ENCODE measurements at places on chromosomes 4 and X. TPM values are rescaled to one million over a fixed set of nuclear protein-coding genes. Genes with fewer than 3 reads are reported as not detected.

TMPRSS11D gene
- total RNA-seq = not detected

UGT2A1 gene
- not detected for total RNA-seq

ADH1A gene
- not detected for total RNA-seq

HTR2C gene
- not detected for total RNA-seq

COPS4 gene
- 23.7 TPM for total RNA-seq

PWWP3B gene
- total RNA-seq = not detected

PARM1 gene
- 0.21 TPM for total RNA-seq

GRPR gene
- not detected for total RNA-seq

IDUA gene
- total RNA-seq = 30.6 TPM

GIMD1 gene
- not detected for total RNA-seq

MFAP3L gene
- total RNA-seq = 7.9 TPM

LPAR4 gene
- not detected for total RNA-seq

MAP7D3 gene
- total RNA-seq = 23.3 TPM

MAGEA4 gene
- not detected for total RNA-seq

CC2D2A gene
- total RNA-seq = 3.6 TPM

DNA sequence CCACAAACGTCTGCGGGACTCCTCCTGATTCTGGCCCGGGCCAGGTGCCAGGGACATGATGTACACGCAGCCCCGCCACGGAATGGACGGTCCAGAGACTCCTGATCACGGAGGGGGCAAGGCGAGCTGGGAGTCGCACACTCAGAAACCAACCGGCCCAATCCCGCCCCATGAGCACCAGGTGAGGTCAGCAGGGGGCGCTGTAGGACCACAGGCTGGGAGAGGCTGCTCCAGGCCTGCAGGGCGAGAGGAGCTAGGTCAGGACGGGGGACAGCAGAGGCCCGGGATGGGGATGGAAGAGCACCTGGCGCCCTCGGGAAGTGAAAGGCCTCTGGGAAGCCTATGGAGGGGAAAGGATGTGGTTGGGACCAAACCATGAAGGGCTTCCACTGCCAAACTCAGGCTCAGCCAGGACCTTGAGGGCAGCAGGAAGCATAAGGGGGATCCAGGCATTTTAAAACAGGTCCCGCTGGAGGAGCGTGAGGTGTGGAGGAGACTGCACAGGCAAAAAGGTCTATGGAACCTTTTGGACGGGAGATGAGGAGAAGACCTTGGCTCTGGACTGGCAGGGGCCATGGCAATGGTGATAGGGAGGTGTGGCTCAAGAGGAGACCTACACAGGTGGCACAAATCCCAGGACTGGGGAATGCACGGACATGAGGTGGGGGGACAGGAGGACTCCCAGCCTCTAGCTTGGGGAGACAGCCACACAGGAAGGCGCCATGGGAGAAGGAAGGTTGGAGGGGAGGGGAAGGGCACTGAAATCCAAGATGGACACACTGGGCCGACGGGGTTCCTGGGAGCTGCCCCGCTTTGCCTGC, 79.2 kb downstream of the MTMR1 start:
- peak; percentile 27 for DNase-seq

- no peak for DNase-seq
Observed at GRCh38 chr4:168793542-168793941, 216.5 kb downstream of the CBR4 start.

GRCh38 chr4:115274545-115274944, 161.1 kb upstream of the NDST4 start:
- no peak for DNase-seq

- no peak for DNase-seq
Observed at GRCh38 chr4:75675004-75675531, 1.9 kb upstream of the G3BP2 start.

DNA sequence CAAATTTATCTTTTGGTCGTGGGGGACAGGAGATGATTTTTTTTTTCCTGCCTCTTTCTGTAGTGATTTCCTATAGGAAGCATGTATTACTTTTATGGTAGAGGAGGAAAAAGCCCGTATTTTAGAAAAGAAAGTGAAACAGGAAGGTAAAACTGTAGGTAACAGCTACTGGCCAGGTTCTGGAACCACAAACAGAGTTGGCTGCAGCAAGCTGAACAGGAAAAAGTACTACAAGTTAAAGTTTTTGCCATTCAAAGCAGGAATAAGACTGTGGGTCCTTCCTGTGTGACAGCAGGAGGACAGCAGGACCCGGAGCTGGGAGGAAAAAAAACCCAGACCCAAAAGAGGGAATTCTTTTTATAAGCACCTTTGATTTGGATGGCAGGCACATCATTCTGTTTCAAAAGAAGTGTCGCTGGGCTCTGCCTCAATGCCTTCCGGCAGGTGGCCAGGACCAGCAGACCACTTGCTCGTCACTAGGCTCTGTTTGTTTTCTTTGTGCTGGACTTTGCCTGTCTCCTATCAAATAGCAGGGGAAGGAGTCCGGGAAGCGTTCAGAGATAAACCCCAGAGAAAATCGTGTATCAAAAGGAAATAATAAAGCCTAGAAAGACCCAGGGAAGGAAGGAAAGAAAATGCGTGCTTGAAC, 277.9 kb downstream of the ADGRA3 start:
- DNase-seq = no peak

DNA sequence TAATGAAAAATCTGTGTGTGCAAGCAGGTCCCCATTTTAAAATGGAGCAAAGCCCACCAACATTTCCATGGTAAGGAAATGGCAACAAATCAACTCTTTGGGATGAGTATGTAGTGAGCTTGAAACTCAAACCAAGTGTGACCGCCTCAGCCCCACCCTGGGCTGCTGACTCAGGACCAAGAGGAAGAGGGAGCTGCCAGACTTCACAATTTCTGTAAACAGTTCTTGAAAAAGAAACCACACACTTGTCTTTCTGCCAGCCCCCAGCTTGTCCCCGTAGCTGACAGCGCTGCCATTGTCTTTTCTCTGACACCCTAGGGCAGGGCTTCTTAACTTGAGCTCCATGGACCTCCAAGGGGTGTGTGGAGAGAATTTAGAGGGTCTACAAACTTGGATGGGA, 10.3 kb downstream of the RTL5 start:
- DNase-seq = no peak

DNA sequence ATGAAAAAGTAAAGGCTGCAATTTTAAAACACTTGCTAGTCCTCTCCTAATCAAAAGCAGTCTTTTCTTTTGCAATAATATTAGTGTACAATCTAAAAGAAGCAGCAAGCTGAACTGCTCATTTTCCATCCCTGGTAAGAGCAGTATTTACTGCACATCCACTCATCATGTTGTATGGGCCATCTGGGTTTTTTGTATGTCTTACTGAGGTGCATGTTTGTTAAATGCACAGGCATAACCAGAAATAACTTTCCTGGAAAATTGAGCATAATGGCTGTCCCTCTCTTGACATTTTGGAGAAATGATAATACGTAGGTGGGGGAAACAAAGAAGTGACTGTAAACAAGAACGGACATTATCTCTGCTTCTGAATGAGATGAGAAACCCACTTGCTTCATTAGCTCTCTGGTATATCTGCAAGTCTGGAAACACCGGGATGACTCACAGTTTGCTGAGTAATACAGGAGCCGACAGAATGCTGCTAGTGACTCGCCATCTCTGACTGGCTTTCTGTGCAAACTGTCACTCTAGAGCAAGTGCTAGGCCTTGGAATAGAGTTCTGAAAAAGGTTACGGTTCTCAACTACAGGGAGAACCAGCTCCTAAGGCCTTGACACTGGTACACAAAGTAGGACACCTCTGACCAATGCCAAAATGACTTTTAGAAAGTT, 85.7 kb upstream of the MTM1 start:
- DNase-seq = peak; percentile 67

DNA sequence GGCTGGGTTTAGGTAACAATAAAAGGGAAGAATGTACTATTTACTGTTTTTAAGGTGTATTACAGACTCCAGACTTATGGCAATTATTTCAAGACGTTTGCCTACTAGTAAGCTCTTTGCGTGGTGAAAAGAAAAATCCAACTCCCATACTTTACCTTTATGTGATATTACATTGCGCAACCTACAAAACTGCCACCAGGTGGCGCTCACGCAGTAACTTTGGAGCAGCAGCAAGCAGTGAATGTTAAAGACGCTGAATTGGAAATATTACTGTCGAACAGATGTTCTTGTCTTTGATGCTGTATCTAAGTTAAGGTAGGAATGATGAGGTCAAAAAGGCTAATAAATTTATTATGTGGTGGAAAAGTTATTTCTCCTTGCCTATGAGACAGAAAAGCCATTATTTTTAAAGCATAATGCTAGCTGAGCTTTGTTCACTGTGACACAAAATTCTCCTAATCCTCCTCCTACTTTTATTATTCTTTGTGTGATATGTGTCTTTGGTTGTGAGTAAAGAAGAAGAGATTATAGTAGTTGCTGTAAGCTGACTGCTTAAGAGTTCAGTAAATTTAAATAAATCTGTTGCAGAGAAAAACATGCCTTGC, 1099.8 kb upstream of the TENM3 start:
- peak; percentile 39 for DNase-seq

DNA sequence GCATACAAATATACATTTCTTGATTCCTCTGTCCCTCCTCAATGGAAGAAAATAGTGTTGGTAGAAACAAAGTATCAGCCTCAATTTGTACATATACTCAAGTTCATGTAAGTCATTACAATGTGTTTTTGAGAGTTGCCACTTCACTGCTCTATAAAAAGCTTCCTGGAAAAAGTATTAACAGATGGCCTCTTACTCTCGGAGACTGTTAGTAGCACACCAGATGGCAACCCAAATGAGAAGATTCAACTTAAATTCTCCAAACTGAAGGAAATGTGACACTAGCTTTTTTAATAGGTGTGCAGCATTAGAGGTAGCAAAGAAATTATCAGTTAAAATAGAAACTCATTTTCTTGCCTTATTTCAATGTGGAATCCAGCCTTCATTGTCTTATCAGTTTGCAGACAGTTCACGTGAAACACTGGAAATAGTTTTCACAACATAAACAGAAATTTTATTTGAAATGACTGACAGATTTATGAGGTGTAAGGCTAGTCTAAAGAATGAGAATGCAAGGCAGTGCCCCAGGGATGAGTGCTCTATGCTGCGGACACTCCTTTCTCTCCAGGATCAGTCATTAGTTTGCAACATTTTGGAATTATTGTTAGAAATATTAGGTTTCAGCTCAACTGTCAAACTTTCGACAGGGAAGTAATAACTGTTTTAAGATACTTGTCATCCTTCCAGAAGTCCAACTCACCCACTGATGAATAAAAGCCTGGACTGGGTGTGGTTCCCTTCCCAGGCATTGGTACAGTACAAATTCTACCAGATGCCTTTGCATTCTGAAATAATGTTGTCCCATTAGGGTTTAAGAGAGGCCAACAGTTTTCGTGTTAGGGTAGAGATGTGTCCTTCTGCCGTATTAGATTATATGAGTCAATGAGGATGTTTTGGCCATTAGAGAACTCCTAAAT, 50.9 kb downstream of the IDS start:
- DNase-seq = no peak

DNA sequence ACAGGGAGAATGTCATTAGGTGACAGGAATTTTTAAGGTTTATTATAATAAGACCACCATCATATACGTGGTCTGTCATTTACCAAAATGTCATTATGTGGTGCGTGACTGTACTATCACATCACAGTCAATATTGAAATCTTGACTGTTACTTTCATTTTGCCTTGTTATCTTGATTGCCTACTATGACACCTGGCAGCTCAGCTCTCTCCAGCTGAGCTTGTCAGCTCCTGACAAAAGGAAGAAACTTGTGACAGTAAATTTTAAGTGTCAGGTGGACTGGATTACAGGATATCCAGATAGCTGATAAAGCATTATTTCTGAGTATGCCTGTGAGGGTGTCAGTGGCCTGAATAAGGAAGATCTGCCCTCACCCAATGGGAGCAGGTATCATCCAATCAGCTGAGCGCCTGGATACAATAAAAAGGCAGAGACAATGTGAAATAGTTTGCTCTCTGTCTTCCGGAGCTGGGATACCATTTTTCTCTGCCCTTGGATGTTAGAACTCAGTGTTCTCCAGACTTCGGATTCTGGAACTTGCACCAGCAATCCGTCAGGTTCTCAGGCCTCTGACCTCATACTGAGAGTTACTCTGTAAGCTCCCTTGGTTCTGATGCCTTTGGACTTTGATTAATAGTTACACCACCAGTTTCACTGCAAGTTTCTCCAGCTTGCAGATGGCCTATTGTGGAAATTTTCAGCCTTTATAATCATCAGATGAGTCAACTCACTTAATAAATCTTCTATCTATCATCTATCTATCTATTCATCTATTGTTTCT, 1454.7 kb upstream of the IGFBP7 start:
- no peak for DNase-seq

- no peak for DNase-seq
Observed at GRCh38 chrX:26651755-26652154, 435.8 kb downstream of the MAGEB5 start.

- DNase-seq = no peak
Observed at GRCh38 chrX:141405486-141405852, 163.2 kb upstream of the SPANXC start.

DNA sequence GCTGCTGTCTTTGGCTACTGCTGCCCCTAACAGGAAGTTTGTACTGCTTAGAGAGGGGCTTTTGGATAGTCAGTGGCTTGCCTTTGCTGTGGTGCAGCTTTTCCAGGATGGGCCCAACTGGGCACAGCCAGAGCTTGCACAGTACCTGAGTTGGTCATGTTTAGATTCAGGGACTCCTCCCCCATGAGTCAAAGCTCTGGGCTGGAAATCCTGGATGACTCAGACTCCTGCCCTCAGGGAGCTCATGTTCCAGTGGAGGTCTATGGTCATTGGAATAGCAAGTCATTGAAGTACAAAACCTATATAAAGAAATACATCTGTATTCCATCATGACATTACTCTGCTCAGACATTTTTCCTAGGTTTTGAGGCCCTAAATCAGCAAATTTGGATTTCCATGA, 66.7 kb upstream of the PJA1 start:
- no peak for DNase-seq

GRCh38 chr4:81631958-81632441, 160.3 kb upstream of the RASGEF1B start:
- no peak for DNase-seq

GRCh38 chr4:119130365-119131065, 5.1 kb upstream of the MYOZ2 start:
- DNase-seq = no peak

GRCh38 chr4:27088491-27088890, 227.8 kb downstream of the STIM2 start:
- no peak for DNase-seq

GRCh38 chrX:118347131-118347530, 1.2 kb downstream of the WDR44 start:
- DNase-seq = no peak

GRCh38 chrX:12767856-12768255, 23.4 kb upstream of the PRPS2 start:
- no peak for DNase-seq

- DNase-seq = no peak
Observed at GRCh38 chrX:120294651-120295050, 16.6 kb downstream of the TMEM255A start.

- no peak for DNase-seq
Observed at GRCh38 chrX:95056901-95057300, 1382.9 kb downstream of the FAM133A start.

- DNase-seq = no peak
Observed at GRCh38 chrX:32877592-32877991, 333.8 kb downstream of the DMD start.
